Fibroblast of pulmonary artery (primary cell): ENCODE measurements at places on chromosomes 5 and 9.

DNA sequence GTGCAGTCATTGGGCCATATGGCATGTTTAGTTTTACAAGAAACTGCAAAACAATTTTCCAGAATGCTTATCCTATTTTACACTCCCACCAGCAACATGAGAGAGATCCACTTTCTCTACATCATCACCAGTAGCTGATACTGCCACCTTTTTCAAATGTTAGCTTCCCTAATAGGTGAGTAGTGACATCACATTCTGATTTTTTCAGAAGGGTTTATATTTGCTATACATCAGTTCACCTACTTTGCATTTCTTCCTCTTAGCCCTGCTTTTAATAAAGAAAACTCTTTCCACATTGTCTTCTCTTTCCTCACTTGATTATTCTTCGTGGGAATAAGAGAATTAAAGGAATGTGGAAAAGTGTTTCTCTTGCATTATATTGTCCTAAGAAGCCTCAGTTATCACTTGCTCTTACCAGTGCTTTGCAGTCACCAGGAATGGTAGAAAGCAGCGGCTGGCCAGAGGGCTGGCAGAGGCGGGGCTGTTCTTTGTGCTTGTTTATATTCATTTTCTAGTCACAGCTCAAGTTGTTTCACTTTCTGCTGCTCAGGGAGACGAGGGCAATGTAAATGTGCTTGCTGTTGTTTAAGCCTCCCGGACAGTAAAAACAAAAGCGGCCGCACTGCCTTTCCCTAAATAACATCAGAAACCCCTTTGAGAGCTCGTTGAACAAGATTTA lies 164.8 kb downstream of the HSD17B3 start:
- peak; percentile 51 for DNase-seq

DNA sequence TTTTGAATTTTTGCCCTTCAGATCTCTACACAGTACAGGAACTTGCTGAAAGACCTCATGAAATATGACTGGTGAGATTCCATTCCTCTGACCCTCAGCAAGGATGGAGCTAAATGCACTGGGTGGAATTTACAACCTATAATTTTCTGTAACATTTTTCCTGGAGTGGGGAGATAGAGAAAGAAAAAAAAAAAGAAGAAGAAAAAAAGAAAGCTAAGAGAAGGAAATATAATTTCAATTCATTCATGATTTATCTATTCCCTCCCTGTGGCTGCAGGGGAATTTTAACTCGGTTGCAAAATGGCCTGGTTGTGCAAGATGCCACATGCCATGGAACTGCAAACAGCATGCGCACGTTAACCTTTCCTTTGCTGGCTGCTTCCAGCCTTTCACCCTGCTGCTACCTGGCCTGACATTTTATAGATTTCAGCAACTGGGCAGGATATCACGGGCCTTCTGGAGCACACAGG lies 155.4 kb downstream of the FSTL4 start:
- peak; percentile 7 for DNase-seq

GRCh38 chr9:128182893-128183588 lies 8.3 kb downstream of the CIZ1 start:
- DNase-seq, result no peak

- no peak for DNase-seq
Observed at GRCh38 chr5:123147741-123148140, 58.7 kb downstream of the PRDM6 start.

DNA sequence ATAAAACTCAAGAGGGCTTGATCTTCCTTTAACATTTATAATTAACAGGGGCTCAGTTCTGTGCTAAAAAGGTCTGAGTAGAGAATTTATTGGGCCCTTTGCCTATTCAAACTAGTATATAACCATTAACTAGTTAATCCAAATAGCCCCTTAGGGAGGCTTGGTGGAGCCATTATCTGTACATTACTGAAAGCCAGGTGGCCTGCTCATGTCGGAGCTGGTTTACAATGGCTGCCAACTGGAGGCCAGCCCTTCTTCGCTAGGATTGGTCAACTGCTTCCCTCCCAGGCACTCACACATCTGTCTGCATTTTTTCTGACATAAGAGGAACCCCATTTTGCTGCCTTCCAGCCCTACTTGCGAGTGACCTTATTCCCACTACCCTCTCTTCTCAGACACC lies 30.4 kb upstream of the NDFIP1 start:
- no peak for DNase-seq

- peak; percentile 12 for DNase-seq
Observed at GRCh38 chr5:553874-554273, 29.6 kb upstream of the SLC9A3 start.

DNA sequence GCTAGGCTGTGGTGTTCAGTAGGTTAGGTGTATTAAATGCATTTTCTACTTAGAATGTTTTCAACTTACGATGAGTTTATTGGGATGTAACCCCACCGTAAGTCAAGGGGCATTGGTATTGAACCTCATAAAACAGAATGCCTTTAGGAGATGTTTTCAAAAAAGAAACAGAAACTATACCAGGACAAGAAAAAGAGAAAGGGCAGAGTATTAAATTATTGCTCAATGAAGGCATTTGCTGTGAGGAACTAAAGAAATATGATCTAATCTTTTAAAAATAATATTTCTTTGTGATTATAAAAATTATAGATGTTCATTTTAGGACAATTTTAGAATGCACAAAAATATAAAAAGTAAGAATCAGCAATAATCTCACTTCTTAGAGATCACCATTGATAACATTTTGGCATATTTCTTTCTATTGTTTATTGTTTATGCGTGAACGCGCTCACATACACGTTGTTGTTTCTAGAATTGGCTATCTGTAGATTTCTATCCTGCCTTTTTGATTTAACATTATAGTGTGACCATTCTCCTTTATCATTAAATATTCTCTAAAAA lies 8.0 kb downstream of the GALNT12 start:
- DNase-seq, result no peak

DNA sequence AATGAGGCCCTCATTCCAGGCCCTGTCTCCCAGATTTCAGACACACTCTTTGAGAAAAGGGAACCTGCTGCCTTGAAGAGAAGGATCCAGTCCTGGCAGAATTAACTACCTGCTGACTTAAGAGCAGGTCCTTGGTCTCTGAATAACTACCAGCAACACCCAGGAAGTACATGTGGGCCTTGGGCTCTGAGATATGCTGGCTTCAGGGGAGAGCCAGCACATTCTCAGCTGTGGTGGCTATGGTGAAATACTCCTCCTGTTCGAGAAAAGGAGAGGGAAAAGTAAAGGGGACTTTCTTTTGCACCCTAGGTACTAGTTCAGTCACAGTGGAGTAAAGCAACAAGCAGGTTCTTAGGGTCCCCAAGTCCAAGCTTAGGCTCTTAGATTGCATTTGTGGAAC lies 120.0 kb downstream of the HMHB1 start:
- DNase-seq, result no peak

GRCh38 chr5:144088206-144089064 lies 82.0 kb downstream of the YIPF5 start:
- DNase-seq, result peak; percentile 72

DNA sequence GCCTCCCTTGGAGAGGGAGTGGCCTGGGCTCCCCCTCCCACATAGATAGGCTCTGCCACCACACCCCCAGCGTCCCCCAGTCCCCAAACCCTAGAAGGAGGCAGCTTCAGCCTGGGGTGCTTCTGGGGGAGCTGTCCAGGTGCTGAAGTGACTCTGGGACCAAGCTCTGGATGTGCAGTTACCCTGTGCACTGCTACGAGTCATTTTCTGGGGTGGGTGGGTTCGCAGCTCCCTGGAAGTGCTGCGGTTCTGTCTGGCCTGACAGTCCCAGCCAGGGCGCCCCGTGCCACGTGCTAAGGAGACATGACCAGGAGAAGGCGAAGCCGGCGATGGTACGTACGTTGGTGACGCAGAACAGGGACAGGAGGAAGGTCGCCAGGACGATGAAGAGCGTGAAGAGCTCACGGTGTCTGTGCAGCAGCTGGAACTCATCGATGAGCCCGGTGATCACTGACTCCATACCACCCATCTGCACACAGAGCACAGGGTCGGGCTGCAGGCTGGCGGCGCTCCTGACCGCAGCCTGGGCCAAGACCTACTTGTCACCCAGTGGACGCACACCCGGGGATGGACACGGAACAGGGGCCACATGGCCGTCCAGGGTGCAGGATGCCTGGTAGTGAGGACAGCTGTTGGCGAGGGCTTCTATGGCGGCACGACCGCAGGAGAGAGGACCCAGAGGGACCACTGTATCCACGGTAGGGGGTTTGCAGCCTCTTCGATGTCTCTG lies 35.7 kb downstream of the SLC6A3 start:
- DNase-seq, result peak; percentile 29

GRCh38 chr5:171776770-171777759 lies 8.6 kb upstream of the SMIM23 start:
- peak; percentile 2 for DNase-seq

DNA sequence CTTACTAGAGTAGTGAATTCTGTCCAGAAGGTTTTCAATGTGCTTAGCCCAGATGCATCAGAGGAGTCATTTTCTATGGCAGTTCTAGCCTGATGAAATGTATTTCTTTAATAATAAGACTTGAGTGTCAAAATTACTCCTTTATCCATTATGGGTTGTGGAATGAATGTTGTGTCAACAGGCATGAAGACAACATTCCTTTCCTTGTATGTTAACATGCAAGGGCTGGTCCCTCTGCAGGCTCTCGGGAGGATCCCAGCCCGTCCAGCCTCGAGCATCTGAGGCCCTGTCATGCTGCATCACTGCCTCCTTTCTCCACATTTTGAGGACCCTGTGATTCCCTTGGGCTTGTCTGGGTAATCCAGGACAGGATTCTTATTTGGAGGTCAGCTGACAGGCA lies 42.9 kb upstream of the FAM120AOS start:
- DNase-seq, result no peak

DNA sequence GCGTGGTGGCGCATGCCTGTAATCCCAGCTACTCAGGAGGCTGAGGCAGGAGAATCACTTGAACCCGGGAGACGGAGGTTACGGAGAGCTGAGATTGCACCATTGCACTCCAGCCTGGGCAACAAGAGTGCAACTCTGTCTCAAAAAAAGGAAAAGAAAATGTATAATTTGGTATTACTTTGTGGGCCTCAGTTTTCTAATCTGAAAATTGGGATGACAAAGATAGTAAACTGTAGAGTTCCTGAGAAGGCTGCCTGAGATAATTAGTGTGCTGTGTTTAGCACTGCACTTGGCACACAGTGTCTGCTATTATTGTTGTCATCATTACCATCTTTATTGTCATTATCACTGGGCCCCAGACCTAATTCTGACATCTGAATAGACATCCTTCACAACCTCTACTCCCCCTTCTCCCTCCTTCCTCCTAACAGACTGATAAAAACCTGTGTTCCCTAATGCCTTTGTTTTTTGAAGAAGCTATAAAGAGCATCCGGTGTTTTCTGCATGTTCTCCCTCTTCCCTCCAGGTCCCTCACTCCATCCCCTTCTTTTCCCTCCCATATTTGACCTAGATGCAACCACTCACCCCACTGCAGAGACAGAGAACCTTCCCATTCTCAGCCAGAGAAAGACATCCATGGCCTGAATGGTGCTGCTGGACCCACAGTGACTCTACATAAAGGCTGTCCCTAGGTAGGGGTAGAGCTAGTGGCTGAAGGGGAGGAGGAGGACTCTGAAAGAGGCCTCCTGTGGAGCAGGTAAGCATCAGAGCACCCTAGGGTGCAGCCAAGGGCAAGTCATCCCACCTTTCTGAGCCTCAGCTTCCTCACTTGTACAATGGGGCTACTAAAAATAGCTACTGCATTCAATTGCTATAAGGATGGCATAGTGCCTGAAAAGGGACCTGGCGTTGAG lies 15.7 kb upstream of the CYSTM1 start:
- DNase-seq, result no peak

DNA sequence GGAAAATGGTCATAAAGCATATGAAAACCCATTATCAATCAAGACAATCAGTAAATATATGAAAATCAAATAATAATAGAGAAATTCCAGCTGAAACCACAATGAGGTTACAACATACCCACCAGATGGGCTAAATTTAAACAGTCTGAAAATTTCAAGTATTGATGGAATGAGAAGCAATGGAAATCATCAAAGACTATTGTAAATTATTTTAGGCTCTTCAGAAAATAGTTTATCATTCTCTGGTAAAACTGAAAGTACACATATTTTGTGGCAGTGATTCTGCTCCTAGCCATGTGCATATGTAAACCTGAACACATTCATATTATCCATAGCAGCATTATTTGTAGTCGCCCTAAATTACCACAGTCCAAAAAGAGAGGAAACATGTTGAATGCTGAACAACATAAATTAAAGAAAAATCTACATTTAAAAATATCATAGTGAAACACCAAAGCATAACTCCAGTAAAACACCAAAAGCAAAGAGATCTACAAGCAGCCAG lies 215.3 kb downstream of the PRELID2 start:
- DNase-seq, result no peak

GRCh38 chr5:88602584-88602983 lies 280.4 kb downstream of the MEF2C start:
- no peak for DNase-seq

DNA sequence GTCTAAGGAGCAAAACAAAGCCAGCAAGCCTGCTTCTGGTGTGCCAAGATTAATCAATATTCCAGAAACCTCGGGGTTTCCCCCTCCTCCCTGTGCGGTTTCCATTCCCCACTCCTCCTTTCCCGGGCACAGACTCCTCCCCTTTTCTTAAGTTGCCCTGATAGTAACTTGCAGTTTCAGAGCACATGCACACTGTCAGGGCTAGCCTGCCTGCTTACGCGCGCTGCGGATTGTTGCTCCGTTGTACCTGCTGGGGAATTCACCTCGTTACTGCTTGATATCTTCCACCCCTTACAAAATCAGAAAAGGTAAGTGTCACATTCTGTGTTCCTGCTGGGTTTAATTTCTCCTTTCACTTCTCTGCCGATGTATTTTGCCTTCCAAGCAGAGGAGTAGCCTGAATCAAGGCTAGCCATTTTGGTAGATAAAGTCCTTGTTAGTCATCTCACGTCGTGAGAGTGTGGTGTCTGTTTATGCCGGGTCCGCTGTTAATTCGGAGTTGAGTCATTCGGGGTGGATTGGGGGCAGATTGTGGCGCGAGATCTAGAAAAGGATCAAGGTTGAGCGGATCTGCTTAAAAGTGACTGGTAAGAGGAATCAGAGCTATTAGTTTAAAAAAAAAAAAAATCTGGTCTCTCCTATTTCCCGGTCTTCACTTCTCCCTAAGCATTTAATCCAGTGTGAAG lies at the start of gene SLC1A3:
Gene SLC1A3 (plus strand): TSS at position 179 of the 686 bp plus-strand sequence. CDS start 1,818 bp downstream, outside the sequence.
- peak; percentile 78 for DNase-seq

DNA sequence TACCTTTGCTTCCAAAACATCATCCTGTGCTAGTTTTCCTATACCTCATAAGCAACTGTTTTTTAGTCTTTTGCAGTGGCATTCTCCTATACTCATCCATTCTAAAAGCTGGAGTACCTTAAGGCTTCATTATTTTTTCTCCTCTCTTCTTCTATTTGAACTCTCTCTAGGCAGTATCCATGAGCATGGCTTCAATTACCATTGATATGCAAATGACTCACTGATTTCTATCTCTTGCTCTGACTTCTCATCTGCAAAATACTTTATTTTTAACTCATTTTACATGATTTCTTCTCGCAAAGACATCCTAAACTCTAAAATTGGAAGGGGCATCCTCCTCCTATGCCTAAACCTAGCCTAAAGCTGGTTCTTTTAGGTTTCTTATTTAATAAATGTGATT lies 365.1 kb upstream of the NUDT12 start:
- no peak for DNase-seq

- DNase-seq, result no peak
Observed at GRCh38 chr5:4124221-4124970, 528.8 kb downstream of the IRX1 start.

GRCh38 chr9:136011703-136012496 lies 50.7 kb upstream of the UBAC1 start:
- DNase-seq, result peak; percentile 88

GRCh38 chr9:6975198-6975597 lies 217.4 kb downstream of the KDM4C start:
- no peak for DNase-seq
